Activated naive CD4-positive, alpha-beta T cell treated with anti-CD3 and anti-CD28 coated beads, Interleukin-2, amount 50 U/mL, for 16 hours (primary cell): ENCODE measurements at places on chromosomes 5 and 9.

DNA sequence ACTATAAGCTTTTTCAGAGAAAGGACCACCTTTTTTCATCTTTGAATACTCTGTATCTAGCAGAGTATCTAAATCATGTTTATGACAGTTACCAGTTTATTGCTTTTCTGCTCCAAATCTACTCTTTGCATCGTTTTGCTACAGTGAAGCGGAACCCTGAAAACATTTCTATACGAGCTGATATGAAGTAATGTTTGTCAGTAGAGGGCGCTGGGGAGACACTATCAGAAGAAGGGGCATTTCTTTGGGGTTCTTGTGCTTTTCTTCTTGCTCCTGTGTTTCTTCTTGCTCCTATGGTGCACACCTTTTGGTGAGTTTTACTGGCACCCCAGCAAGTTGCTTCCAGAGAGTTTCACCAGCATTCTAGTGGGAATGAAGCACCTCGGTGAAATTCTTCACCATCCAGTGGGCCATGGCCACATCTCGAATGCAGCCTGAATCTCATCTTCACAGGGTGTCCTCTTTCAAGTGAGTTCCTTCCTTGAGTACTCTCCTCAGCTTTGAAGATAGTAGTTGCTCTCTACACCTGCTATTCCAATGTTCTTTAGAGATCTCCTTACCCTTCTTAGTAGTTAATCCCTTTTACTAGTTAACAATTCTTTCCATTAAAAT, 98.4 kb downstream of the FGF1 start:
- DNase-seq = no peak

DNA sequence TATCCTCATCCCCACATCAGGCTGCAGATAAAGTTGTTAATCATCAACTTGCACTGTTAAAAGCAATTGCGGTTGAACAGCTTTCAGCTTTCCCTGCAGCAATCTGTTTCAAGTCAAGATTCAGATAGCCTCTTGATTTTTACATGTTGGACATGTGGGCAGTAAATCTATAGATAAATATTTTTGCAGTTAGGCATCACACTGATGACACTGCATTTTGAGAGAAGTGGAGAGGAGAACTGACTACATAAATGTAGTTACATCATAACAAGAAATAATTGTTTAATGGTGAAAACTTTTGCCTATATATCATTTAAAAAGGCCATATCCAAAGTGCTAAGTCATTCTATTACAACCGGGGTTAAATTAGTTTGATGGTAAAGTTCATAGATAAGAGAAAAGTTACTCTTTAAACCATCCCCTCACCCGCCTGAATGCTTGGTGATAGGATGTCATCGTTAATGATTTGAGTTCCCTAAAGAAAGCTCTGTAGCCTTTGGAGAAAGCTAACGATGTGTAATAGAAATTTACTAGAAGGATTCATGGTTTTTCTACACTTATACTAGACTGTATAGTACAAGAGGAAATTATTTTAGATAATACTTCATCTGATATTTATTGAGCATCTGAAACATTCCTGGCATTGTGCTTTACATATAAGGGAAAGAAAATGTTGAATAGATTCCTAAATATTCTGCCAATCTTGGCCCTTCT, 30.8 kb upstream of the ALDH1A1 start:
- DNase-seq = no peak

GRCh38 chr9:21711504-21711903, 90.9 kb upstream of the MTAP start:
- DNase-seq = no peak

- DNase-seq = no peak
These were observed 167.6 kb downstream of the FSTL4 start for GRCh38 chr5:133444711-133445110.

- no peak for DNase-seq
These were observed 28.4 kb downstream of the RUSC2 start for GRCh38 chr9:35518225-35518821.

DNA sequence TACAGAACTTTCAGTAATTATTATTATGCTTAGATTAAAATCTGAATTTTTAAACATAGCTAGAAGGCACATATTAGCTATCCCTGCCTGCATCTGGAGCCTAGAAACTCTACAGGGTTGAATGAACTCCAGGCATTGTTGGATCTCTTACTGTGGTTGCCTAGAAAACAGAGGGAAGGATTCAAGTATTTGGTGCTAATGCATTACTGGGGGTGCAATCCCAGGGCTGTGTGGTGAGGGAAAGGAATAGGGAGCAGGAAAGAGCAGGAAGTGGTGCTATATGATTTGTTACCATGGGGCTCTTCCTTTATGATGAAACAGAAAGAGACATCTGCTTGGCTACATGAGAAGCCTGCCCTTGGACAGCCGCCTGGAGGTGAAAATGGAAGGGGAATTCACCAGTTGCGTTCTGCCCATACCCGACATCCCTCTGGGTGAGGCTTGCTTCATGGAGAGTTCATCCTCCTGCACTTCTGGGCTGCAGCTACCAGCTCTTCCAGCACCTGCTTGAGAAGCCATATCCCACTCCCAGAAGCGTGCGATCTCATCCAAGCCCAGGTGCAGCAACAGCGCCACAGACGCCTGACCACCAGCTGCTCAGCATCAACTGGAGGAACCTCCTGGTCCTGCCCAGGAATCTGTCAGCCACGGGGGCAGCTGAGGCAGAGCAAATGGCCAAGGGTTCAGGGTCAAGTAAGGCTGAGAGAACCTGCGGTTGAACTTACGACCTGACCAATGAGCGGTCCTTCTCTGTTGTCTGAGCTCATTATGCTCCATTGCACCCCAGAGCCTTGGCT, 362.8 kb downstream of the SEMA5A start:
- no peak for DNase-seq

- no peak for DNase-seq
These were observed 85.9 kb upstream of the CKMT2 start for GRCh38 chr5:81147011-81147885.

GRCh38 chr9:112078432-112078831, 96.7 kb downstream of the SUSD1 start:
- no peak for DNase-seq

GRCh38 chr5:172637110-172637580, 3.9 kb upstream of the NEURL1B start:
- DNase-seq = no peak

GRCh38 chr9:27701016-27701415, 127.7 kb upstream of the C9orf72 start:
- DNase-seq = no peak

- no peak for DNase-seq
These were observed 195.8 kb downstream of the NNT start for GRCh38 chr5:43798740-43799139.

- no peak for DNase-seq
These were observed 64.8 kb downstream of the ALDH1A1 start for GRCh38 chr9:72888067-72888466.

DNA sequence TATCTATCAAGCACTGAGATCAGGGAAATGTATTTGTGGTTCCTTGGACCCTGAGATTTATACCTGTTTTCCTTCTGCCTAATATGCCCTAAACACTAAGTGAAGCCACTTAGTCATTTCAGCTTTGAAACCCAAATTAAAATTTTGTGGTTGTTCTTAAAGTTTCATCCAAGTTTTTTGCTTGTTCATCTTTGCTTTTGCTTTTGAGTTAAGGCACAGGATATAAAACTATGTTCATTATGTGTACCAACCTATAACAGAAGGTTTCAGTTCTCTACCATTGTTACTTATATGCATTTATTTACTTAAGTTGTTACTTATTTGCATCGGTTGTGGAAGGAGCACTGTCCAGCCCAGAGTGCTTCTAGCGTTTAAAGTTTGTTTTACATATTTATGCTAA, 382.3 kb downstream of the PTPRD start:
- DNase-seq = no peak

GRCh38 chr9:21234153-21234687, 5.6 kb downstream of the IFNA14 start:
- no peak for DNase-seq

DNA sequence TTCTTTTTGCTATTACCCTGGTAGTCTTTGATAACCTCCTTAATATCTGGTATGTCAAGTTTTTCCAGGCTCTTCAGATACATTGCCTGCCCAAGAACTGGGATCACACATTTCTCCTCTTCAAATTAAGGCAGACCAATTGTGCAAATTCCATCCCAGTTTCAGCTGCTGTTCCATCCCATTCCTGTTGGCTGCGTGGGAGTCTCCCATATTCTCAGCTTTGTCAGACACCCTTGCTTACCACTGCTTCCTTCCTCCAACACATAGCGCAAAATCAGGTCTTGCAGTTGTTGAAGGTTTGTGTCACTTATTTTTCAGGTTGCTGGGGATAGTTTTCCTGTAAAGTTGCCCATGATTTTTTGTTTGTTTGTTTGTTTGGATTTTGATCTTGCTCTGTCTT, 15.2 kb downstream of the HCN1 start:
- DNase-seq = no peak

GRCh38 chr5:158275511-158275910, 416.6 kb upstream of the CLINT1 start:
- no peak for DNase-seq

GRCh38 chr9:37990404-37991015, 78.5 kb downstream of the SHB start:
- no peak for DNase-seq

DNA sequence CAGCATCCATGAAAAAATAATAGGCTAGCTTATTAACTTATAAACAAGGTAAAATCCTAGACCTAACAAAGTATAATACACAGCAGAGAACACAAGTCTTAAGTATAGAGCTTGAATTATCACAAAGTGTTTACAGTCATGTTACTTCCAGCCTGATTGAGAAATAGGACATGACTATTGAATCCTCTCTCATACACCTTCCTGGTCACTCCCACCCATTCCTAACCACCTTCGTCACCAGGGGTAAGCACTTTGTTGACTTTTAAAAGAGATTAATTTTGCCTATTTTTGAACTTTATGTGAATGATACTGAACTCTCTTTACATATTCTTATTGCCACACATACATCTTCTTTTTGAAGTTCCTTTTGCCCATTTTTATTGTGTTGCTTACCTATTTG, 325.8 kb downstream of the PJA2 start:
- no peak for DNase-seq

GRCh38 chr5:130875656-130876055, 289.4 kb downstream of the HINT1 start:
- no peak for DNase-seq

DNA sequence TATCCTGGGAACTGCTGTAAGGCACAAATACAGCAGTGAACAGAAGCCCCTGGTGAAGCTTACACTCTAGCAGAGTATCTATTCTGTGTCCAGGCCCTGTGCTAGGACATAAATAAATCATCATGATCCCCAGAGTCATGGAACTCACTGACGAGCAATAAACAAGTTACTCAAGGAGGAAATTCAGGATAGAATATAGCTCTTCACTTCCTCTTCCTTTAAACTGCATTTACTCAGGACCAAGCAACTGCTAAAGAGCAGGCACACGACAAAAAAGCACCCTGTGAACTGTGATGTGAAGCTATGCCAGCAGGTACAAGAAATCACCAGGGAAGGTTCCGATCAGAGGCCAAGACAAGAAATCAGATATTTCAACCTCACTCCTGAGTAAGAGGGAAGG, 47.8 kb upstream of the NR5A1 start:
- DNase-seq = no peak

DNA sequence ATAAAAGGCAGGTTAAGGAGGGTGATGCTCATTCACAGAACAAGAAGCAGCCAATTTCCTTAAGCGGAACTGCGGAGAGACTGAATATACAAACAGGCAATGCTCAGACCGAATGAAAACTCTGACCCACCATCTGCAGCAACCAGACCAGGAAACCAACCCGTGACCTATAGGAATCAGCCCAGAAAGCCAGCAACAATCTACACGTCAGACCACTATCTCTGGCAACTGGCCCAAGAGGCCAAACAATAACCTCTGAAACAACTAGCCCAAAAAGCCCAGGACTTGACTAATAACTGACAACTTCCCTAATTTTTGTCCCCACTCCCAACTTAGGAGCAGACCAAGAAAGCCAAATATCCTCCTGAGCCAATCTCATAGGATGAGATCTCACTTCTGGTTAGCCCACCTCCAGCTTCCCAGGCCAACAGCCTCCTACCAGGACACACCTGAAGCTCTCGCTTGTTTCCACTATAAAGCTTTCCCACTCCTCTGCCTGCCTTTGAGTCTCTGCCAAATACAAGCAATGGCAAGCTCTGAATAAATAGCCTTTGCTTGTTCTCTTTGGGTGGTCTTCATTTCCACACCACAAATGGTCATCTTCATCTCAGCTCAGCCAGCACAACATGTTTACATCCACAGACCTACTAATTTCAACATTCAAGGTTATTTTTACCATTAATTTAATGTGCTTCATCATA, 168.5 kb downstream of the HSD17B3 start:
- no peak for DNase-seq

DNA sequence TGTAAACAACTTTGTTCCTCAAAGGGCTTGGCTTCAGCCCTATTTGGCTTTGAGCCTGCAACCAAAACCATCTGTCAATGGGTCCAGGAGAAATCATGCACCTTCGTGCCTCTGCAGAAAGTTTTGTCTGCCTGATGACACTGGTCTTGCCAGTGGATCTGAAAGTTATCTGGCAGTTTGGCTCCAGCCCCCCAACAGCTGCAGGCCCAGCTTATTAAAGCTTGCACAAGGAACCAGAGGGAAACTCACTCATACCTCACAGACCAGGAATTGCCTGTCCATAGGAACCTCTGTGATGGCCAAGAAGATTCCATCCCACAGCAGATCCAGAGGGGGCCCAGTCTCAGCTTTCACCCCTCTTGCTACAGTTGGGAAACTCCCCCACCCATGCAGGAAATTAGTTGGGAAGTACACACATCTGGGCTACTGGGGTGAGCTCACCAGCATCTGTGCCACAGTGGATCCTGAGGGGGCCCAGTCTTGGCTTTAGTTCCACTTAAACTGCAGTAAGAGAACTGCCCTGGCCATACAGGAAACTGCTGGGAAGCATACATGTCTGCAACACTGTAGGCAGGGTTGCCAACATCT, 265.5 kb downstream of the GRIA1 start:
- no peak for DNase-seq

GRCh38 chr5:123387313-123387712, 35.9 kb downstream of the CEP120 start:
- DNase-seq = no peak

GRCh38 chr9:74755355-74755754, 132.4 kb downstream of the TRPM6 start:
- no peak for DNase-seq

GRCh38 chr9:93951655-93952118, 3.5 kb downstream of the BARX1 start:
- no peak for DNase-seq

- DNase-seq = no peak
These were observed 694.6 kb downstream of the DNAH5 start for GRCh38 chr5:13249854-13250253.

GRCh38 chr5:54528633-54529209, 11.2 kb downstream of the SNX18 start:
- no peak for DNase-seq

- DNase-seq = no peak
These were observed 41.9 kb upstream of the FUBP3 start for GRCh38 chr9:130537346-130538050.

DNA sequence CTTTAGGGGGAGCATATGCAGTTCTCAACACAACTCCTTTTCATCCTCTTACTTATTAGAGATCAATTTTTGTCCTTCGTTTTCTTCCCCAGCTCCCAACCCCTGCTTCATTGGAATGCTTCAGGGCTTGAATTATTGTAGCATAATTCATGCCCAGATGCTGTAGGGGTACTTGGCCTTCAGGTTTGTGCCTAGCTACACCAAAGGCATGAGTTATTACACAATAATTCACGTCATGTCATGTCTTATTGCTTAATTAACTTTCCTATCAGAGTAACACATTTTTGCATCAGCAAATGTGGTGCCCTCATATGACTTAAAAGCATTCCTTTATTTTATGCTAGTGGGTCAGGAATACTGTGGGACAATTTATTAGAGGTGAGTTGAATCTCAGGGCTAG, 507.2 kb downstream of the NFIB start:
- no peak for DNase-seq
